ENCODE measurements at places on chromosomes 1 and 21. TPM values are rescaled to one million over a fixed set of nuclear protein-coding genes. Genes with fewer than 3 reads are reported as not detected.
A peak's percentile ranks its signal among the peaks of the same experiment; 100 is the strongest.

DNA sequence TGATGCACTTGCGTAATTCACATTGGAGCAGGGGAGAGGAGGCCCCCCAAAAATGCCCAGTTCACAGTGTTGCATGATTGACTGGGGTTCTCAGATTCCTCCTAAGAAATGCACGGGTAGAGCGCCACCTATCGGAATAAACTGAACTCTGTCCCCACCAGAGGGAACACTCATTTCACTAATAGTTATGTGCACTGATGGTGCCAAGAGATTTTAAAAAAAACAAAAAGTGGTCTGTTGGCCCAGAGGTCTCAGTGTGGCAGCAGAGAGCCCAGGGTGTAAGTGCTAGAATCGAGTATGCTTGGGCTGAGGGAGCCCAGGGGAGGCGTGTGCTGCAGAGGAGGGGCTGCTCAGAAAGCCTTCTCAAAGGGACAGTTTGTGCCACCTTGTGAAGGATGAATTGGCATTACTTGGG, 6.9 kb downstream of the PINK1 start:
- no peak overlapping the region for H3K4me3 ChIP-seq
- H3K27me3 ChIP-seq = no peaks in the 10 kb centered on the region
- DNase-seq = peak; percentile 39

Gene TTC34
- 1.1 TPM for total RNA-seq

Gene MYOG
- not detected for total RNA-seq

- no peak overlapping the region for H3K27ac ChIP-seq
- no peak overlapping the region for H3K4me3 ChIP-seq
- H3K4me1 ChIP-seq = no peaks in the 10 kb centered on the region
- H3K36me3 ChIP-seq = no peaks in the 10 kb centered on the region
- no peaks in the 10 kb centered on the region for H3K27me3 ChIP-seq
These were observed 101.0 kb downstream of the AJAP1 start for GRCh38 chr1:4755301-4755845.

DNA sequence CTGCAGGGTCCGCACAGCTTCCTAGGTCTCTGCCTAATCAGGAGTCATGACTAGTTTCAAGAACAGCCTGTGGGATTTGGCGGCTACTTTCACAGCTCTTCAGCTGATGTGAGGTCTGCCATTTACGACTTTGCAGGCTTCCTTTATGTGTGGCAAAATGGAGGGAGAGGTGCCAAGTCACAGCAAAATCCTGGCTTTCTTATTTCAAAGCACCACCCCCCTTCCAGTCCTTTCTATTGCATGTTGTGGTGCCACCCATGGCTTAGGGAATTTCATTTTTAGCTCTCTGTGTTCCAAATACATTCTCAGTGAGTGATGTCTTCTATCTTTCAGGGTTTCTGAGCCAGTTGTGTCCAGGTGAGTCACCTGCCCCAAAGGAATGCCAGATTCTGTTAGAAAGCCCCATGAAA, 75.1 kb upstream of the WLS start:
- H3K27me3 ChIP-seq = no peaks in the 10 kb centered on the region
- no peaks in the 10 kb centered on the region for H3K4me1 ChIP-seq
- no peaks in the 10 kb centered on the region for H3K36me3 ChIP-seq
- no peak overlapping the region for H3K4me3 ChIP-seq
- no peak for DNase-seq

DNA sequence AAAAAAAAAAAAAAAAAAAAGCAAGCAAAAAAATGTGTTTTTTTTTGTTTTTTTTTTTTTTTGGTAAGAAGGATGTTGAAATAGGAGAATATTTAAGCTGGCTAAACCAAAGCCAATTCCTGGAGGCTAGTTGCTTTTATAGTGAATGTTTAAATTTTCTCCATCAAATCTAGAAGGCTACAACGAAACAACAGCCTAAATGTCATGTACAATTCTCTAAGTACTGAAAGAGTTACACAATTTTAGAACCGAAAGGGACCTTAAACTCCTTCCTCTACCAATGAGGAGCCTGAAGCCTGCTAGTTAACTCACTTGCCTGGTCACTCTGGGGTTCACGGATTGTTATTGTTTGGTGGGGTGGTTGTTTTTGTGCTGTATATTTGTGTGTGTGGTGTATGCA, 3.5 kb downstream of the WLS start:
- H3K36me3 ChIP-seq = no peaks in the 10 kb centered on the region
- H3K27me3 ChIP-seq = peaks cover 16% of the 10 kb centered on the region
- H3K4me1 ChIP-seq = no peaks in the 10 kb centered on the region
- no peak for DNase-seq

Gene FNDC5
- not detected for total RNA-seq

GRCh38 chr1:24776821-24777220, 31.6 kb downstream of the CLIC4 start:
- no peaks in the 10 kb centered on the region for H3K4me1 ChIP-seq
- no peak overlapping the region for H3K4me3 ChIP-seq
- no peaks in the 10 kb centered on the region for H3K36me3 ChIP-seq
- no peak overlapping the region for H3K27ac ChIP-seq
- no peak for DNase-seq

Gene CELA3B
- total RNA-seq = not detected
